NCI-H2029 (cell line): ENCODE measurements at places on chromosomes 3 and 15.

- DNase-seq: no peak
These were observed 129.9 kb downstream of the KLF13 start for GRCh38 chr15:31456354-31457060.

DNA sequence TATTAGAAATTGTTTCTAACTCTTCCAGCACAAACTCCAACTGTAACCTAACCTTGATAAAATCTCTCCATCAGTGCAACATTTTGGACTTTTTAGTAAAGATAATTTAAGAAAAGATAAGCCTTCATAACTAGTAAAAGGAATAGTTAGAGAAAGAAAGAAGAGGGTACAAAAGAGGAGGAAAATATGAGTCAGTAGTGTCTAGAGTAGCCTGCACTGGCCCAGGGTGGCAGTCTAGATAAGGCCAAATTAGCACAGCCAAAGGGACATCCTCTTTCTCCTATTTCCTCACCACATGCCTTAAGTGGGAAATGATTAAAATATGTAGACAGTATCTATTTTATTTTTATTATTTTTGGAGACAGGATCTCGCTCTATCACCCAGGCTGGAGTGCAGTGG lies 3.7 kb downstream of the PROS1 start:
- DNase-seq: no peak

GRCh38 chr15:60121845-60122244 lies 117.7 kb downstream of the FOXB1 start:
- no peak for DNase-seq

DNA sequence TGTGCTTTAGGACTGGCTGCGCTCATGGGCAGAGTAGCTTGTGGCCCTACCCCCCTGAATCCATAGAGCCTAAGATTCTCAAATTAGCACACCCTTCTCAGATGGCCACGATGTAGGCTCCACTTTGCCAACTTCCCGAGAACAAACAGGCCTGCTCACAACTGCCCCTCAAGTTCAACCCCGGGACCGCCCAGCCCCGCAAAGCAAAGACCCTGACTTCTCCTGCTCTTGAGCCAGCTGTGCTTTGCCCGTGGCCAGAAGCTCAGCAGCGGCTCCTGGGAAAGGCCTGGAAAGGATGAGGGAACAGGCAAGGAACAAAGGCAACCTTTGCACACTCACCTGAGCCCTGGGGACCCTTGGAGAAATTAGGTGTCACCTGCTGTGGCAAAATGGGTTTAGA lies 32.0 kb downstream of the CYP11A1 start:
- no peak for DNase-seq

DNA sequence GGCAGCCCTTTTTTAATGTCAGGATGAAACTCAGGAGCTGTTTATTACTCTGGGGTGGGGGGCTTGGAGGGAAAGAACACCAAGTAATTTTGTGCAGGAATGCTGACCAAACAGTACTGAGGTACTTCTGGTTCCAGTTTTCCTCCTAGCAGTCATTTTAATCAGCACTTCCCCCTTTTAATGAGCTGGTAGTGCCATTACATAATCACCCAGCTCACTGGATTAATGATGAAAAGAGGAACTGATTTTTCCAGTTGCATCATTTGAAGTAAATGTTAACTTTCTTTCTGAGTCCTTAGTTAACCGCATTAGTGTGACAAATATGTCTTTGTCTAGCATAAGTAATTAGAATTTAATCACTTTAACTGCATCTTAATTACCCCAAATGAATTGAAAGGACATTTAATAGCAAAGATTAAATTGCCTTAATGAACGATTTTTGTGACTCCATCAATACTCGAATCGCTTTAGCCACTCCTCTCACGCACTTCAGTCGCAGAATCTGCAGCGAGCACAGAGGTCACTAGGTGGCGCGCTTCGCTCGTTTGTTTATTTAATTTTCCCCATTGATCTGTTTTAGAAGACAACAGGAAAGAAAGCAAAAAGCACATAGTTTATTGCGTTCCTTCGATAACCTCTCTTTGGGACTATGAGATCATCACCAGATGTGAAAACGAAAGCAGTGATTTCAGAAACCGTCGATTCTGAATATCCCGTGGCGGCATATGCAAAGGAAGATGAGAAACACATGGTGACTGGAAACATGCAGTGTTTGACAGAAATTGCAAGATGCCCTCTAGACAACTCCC lies 9.8 kb downstream of the ONECUT1 start:
- no peak for DNase-seq

GRCh38 chr3:183762304-183762703 lies 63.1 kb downstream of the MAP6D1 start:
- no peak for DNase-seq

DNA sequence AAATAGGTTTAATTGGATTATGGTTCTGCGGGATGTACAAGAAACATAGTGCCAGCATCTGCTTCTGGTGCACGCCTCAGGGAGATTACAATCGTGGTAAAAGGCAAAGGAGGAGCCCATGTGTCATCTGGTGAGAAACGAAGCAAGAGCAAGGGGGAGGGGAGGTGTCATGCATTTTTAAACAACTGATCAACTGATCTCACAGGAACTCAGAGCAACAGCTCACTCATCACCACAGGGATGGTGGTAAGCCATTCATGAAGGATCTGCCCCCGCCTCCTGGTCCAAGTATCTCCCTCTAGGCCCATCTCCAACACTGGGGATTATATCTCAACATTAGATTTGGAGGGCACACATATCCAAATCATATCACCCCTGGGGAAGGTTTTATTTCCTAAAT lies 42.1 kb upstream of the FGF7 start:
- no peak for DNase-seq

- DNase-seq: no peak
These were observed 174.8 kb downstream of the SLCO3A1 start for GRCh38 chr15:92028389-92028724.

- no peak for DNase-seq
These were observed 19.8 kb upstream of the RAB7A start for GRCh38 chr3:128706086-128706615.

GRCh38 chr3:13249664-13250390 lies 170.3 kb downstream of the NUP210 start:
- no peak for DNase-seq

- DNase-seq: no peak
These were observed 208.2 kb upstream of the SGO1 start for GRCh38 chr3:20394243-20394642.

GRCh38 chr3:15263926-15264325 lies 57.9 kb downstream of the CAPN7 start:
- DNase-seq: no peak
